Mucosa of gallbladder (tissue), 1 donor: ENCODE measurements at places on chromosomes 16 and 17. TPM values are rescaled to one million over a fixed set of nuclear protein-coding genes. Genes with fewer than 3 reads are reported as not detected.

GRCh38 chr17:10156948-10157607 is 41.3 kb downstream of the GAS7 start:
- peak; percentile 56 for DNase-seq

DNA sequence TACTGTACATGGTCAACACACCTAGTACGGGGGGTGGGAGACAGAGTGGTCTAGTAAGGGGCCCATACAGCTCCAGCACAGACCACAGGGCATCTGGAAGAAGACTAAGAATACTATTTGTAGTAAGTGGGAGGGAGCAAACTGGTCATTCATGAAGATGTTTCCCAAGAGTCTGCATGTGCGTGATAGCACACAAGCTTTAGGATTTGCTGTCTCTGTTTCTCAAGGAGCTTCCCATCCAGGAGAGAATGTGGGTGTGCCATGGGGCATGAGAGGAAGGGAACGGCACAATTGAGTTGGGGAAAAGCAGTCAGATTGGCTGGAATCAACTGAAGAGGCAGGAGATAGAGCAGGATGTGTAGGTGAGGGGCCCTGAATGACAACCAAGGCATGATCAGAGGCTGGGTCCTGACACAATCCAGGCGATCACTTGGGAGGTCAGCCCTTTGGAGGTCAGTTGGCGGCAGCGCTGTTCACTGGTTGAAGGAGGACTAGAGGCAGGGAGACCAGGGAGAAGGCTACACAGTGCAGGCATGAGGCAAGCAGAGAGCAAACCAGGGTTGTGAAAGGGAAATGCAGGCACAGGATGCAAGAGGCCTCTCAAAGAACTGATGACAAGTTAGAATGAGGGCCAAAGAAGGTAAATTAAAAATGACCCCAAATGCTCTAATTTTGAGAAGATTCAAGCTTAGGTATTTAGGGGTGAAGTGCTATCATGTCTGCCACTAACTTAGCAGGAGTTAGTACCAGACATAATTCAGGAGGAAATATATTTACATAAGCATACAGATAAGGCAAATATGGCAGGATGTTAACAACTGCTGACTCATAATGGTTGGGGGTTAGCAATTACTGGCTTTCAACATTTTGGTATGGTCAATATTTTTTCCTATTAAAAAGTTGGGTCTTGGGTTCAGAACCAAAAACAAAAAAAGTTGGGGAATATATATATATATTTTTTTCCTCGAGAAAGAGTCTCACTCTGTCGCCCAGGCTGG is 10.3 kb downstream of the UBE2O start:
- DNase-seq = no peak

STRADA gene
- 28.5 TPM for total RNA-seq

GRCh38 chr16:20064931-20065330 is 8.8 kb downstream of the GPR139 start:
- DNase-seq = no peak

USP6 gene
- total RNA-seq = 0.09 TPM

DNA sequence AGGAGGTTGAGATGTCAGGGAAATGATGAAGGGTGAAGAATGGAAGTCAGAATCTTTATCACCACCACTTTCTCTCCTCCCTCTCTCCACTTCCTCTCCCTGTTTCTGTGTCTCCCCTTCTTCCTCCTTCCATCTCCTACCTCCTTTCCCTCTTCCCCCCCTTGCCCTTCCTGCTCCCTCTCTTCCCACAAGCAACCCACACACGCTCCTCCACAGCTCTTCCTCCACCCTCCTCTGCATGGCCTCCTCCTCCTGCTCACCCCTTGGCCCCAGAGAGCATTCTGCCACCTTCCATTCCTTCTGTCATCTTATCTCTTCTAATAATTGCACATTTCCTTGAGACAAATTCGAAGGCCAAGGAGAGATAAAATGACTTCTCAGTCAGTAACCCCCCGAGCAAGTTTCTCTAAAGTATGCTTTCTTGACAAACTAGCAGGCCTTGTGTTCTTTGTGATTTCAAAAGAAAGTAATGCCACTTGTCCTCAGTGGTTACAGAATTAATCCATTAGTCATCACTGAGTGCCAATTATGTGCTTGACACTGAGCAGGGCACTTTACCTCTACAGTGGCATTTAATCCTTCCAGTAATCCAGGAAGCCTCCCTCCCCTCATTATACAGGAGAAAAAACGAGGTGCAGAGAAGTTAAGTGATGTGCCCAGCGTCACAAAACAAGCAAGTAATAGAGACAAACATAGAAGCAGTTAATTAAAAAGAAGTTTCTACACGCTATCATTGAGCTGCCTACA is 72.3 kb upstream of the CCL1 start:
- no peak for DNase-seq

- DNase-seq = no peak
Observed at GRCh38 chr17:71260366-71260940, 860.4 kb upstream of the SOX9 start.

DNA sequence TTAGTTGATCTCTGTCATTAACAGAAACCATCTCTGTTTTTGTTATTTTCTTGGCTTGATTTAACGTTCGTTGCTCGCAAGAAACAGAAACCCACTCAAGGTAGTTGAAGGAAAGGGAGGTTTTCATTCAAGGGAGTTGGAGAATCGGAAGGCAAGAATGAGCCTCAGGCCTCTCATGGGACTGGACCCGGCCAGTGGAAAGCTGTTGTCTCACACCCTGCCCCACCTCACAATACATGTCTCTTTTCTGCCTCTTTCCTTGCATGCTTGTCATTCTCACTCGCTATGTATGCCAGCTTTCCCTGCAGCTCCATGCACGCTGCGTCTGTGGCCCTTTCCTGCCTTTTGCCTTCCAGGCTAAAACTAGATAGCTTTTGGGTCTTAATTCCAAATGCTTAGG is 18.3 kb downstream of the DCAF7 start:
- no peak for DNase-seq

- DNase-seq = no peak
Observed at GRCh38 chr17:76784926-76785325, 47.0 kb downstream of the MFSD11 start.

DNA sequence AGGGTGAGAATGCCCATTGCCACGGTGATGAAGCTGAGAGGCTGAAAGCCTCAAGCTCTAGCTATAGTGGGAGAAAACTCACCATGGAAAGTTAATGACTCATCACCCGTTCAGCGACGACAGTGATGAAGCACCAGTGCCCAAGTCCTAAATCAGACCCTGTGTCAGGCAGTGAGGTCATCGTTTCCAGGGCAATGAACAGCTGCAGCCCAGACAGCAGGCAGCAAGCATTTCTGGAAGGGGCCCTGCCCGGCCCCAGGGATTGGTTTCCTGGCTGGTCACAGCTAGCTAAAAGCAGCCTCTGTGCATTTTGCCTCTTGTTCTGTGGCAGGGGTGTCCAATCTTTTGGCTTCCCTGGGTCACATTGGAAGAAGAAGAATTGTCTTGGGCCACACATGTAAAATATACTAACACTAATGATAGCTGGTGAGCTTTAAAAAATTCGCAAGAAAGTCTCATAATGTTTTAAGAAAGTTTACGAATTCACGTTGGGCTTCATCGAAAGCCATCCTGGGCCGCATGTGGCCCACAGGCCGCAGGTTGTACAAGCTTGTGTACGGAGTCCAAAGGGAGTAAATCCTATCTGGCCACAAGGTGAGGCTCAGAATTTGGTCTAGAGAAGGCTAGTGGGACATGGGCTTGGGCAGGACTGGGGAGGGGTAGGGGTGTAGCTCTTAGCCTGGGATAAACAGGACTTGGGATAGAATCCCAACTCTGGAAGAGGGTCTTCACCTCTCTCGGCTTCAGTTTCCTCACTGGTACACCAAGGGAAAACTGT is 40.6 kb downstream of the MIS12 start:
- peak; percentile 24 for DNase-seq

DNA sequence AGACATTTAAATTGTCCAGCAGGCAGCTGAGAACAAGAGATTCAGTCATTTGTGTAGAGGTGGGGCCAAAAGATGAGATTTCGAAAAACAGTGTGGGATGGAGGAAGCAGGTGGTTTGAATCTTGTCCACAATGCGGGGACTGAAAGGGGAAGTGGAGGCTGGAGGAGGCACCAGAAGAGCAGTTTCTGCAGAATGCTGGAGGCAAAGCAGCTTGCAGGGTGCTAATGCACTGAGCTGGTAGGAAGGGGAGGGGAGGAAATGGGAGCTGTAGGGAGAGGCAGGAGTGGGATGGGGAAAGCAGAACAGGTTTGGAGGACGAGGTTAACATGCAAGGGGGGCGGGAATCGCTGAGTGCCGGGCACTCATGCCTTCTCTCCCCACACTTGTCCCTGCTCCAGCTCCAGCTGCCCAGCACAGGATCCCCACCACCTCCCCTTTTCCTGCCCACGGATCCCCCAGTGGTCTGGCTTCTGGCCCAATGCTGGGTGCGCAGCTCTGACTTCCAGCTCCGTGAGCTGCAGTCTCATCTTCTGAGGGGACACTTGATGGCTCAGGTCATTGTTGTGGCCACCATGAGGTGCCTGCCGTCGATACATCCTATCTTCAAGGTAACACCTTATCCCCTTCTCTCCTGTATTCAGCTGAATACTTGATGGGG is 9.4 kb downstream of the C17orf100 start:
- DNase-seq = no peak

EPOP gene
- total RNA-seq = 2.8 TPM

ZNF423 gene
- total RNA-seq = 11.0 TPM

- DNase-seq = no peak
Observed at GRCh38 chr16:46607529-46607928, 13.7 kb downstream of the SHCBP1 start.

DNA sequence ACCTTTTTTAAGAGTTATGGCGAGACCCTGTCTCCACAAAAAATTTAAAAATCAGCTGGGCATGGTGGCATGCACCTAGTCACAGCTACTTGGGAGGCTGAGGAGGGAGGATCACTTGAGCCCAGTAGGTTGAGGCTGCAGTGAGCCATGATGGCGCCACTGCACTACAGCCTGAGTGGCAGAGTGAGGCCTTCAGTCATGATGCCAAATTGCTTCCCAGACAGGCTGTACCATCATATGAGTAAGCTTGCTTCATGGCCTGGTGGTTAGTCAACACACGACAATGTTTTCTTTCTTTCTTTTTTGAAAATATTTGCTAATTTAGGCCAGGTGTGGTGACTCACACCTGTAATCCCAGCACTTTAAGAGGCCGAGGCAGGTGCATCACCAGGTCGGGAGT is 12.5 kb downstream of the NTAN1 start:
- DNase-seq = no peak

PRCD gene
- 4.3 TPM for total RNA-seq

GRCh38 chr16:87411375-87412271 is 19.5 kb downstream of the MAP1LC3B start:
- no peak for DNase-seq

GRCh38 chr16:30953511-30954124 is 3.9 kb upstream of the SETD1A start:
- peak; percentile 31 for DNase-seq

GRCh38 chr16:66660422-66661209 is 35.9 kb downstream of the CMTM4 start:
- peak; percentile 59 for DNase-seq

- DNase-seq = no peak
Observed at GRCh38 chr16:52434224-52434623, 112.7 kb downstream of the TOX3 start.
